ENCODE measurements at places on chromosomes 6 and 20.

GRCh38 chr20:3924304-3925112, 35.3 kb downstream of the PANK2 start:
- DNase-seq, result no peak

DNA sequence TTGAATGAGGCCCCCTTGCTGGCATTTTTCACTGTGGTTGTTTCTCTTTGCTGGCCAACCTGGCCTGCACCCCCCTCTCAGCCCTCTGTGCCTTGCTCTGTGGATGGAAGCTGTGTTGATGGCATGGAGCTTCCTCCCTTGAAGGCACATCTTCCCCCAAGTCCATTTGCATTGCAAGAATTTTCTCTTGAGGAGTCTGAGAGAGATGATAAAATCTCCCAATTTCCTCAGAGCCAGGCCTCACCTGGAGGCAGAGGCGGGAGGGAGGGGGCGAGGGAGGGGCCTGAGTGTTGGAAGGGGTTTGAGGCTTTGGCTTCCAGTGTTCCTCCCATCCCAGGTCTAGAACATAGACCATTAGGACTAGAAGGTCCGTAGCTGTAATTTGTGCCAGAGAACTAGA, 175.1 kb downstream of the SCP2D1 start:
- DNase-seq, result no peak

- no peak for DNase-seq
These were observed 545.8 kb downstream of the MMUT start for GRCh38 chr6:48917233-48917632.

DNA sequence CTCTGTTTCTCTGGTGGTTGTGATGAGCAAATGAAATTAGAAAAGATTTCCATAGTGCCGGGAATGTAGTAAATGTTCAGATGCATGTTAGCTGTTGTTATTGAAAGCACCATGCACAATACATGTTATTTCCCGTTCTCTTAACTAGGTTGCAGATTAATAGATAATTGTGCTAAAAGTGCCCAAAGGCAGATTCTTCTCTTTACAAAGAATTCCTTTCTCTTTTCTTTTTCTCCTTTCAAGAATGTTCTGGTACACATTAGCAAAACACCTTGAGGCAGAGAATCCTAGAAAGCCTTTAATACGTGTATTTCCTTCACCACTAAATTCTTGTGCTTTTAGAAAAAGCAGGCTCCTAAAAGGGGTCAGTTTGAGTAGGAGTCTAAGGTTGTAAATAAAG, 121.1 kb upstream of the ASF1A start:
- no peak for DNase-seq

DNA sequence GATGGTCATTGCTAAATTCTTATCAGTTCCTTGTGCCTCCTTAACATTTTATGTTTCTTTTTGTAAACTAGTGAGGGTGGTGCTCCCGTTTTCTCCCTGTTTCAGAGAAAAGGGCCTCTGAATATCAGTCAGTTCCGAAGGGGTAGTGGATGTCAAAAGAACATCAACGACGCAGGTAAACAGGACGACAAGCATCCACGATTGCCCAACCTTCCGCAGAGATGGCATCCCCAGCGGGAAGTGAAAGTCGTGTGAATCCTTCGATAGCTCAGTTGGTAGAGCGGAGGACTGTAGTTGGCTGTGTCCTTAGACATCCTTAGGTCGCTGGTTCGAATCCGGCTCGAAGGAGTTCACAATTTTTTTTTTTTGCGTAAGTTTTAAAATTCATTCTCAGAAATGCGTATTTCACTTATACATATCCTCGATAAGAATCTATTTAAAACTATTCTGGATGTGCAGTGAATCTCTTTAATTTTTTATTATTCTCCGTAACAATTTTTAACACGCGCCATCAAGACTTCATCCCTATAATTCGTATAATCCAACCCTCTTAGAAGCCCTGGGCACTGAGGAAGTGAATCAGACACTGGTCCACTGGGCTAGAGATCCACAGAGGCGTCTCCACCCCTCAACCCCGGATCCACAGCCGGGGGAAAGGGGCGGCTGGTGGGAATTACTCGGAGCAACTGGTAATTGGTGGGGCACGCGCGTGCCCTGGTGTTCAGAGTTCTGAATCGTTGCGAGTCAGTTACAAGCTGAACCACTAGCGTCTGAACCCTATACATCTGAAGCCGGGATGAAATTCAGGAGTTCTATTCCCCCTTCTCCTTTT, 27.9 kb upstream of the ABT1 start:
- peak; percentile 92 for DNase-seq

GRCh38 chr20:43752561-43753301, 25.9 kb upstream of the GTSF1L start:
- no peak for DNase-seq

GRCh38 chr6:129662406-129662766, 47.6 kb downstream of the ARHGAP18 start:
- no peak for DNase-seq

GRCh38 chr6:14542670-14543366, 425.2 kb downstream of the CD83 start:
- DNase-seq, result no peak

DNA sequence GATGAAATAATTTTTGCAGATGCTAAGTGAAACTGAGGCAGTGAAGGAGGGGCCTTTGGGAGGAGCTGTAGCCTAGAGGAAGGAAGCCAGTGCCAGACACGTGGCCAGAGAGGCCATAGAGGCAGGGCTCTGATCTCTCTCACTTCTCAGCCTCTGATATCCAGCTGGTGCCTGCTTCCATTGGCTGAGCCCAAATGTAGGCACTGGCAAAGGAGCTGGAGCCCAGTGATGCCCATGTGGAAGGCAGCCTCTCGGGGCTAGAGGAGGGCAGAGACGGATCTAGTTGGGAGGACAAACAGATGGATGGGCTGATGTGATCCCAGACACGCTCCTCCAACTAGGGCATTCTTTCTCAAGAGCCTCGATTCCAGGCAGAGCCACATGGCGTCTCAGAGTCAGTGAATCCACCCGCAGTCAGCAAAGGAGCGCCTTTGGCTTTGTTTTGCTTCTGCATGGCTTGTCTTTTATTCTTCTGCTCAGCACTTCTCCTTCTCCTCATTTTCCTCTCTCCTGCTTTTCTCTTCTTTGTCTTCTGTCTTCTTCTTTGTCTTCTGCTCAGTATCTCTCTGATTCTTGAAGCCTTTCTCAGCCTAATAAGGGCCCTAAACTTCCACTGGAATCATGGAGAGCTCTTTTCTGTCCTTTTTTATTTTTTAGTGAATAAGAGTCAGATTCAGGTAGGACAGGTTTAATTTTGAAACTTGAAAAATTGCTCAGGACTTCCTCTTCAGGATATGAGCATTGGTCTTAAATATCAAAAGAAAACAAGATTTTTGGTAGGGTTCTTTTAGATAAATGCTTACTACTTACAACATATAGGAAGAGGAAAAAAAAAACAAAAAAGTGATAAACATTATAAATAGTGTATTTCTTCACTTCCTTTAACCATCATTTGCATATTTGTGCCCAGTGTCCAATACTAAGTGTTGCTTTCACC, 41.8 kb downstream of the CYP24A1 start:
- DNase-seq, result no peak

- DNase-seq, result no peak
These were observed 50.9 kb upstream of the TNFAIP3 start for GRCh38 chr6:137816133-137816579.

GRCh38 chr20:37295595-37295994, 6.1 kb downstream of the MANBAL start:
- DNase-seq, result peak; percentile 90

GRCh38 chr6:123997223-123997622, 193.6 kb downstream of the NKAIN2 start:
- peak; percentile 90 for DNase-seq

GRCh38 chr6:81987293-81987692, 234.8 kb upstream of the TENT5A start:
- DNase-seq, result no peak

GRCh38 chr20:38932457-38933120, 6.4 kb downstream of the FAM83D start:
- no peak for DNase-seq

- DNase-seq, result no peak
These were observed 15.4 kb downstream of the FYN start for GRCh38 chr6:111857674-111858337.
